ENCODE measurements at places on chromosomes 3 and 15.

DNA sequence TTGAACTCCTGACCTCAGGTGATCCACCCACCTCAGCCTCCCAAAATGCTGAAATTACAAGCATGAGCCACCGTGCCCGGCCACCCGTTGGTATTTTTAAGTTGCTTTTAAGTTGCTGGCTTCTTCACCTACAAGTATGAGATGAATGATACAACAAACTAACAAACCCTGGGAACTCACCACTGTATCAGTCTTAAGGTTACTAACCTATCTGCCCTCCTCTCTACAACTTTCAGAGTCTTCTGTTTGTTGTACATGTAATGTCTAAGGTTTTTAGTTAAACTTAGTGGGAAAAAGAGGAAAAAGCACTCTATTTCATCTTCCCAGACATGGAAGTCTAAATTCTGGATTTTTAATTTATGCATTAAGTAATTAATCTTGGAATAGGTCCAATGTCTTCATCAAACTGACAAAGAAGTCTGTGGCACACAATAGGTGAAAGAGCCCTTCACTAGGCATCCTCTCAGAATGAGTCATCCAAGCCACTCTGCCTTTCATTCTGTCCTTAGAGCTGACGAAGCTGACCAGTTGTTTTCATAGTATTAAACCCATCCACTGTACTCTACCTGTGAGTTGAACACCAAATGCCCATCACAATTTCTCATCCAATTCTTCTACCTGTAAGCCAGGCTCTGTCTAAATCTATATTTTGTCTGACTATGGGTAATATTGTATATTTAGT, 936.1 kb downstream of the TUSC7 start:
- DNase-seq = no peak

- DNase-seq = no peak
Observed at GRCh38 chr3:33278163-33278562, 921 bp downstream of the FBXL2 start.

GRCh38 chr3:191721990-191722389, 261.0 kb downstream of the PYDC2 start:
- DNase-seq = no peak

GRCh38 chr3:120587332-120587975, 8.7 kb upstream of the NDUFB4 start:
- DNase-seq = no peak

DNA sequence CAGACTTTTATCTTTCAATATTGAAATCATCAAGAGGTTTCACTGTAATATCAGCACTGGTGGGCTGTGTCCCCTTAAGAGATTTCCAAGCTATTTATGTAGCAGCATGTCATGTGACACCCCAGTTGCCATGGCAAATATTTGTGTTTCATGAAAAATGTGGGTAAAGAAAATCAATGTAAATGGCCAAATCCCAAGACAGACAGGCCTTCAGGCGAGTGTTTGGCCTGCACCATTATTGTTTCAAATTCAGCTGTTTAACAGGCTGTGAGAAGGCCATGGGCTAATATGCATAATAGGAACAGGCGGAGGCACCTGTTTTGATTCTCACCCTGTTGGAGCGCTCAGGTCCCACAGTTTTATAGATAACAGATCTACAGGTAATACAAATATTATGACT, 104.2 kb downstream of the IQCH start:
- DNase-seq = no peak

DNA sequence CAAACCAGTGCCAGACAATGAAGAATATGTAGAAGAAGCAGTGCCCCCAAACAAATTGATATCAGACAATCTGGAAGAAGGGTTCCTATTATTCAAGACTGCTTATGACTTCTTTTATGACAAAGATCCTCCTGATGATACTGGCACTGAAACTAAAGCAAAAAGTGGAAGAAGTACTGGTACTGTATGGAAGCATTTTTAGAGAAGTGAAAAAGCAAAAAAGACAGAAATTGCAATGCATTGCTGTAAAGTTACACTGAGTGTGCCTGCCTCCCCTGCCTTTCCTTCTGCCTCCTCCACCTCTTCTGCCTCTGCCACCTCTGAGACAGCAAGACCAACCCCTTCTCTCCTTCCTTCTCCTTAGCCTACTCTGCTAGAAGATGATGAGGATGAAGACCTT, 167.6 kb downstream of the PLCL2 start:
- no peak for DNase-seq

DNA sequence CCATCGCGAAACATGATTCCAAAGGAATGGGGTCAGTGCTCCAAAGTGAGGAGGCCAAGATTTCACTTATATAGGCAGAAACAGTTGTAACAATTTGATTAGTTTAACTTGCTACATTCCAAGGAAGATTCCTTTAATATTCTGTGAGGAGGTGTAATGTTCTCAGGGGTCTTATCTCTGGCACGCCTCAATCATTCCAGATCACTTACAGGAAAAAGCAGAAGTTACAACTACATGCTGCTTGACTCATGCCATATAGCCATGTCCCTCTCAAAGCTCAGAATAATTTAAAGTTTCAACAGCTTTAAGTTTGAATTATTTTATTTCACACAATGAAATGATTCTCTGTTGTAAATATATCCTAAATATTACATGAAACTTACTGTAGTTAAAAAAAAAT, 3.5 kb upstream of the FYTTD1 start:
- no peak for DNase-seq

DNA sequence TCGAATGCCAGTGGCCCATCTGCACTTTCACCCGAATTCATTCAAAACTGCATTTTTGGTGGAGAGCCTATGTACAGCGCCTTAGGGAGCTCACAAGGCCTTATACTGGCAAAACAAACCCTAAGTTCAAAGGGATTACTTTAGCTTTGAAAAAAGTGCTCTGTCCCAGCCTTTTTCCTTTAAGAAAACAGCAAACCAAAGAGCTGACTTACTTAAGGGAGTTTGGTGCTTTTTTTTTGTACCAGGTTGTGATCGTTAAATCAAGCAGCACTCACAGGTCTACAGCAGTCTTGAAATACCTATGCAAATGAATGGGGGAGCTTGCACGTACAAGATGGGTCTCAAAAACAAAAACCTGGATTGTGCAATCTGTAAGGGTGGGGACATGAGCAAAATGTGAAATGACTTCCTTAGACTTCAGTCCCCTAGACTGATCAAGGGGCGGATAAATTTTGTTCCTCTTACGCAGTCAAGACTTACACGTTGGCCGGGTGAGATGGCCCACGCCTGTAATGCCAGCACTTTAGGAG, 11.6 kb upstream of the PIK3CB start:
- no peak for DNase-seq

DNA sequence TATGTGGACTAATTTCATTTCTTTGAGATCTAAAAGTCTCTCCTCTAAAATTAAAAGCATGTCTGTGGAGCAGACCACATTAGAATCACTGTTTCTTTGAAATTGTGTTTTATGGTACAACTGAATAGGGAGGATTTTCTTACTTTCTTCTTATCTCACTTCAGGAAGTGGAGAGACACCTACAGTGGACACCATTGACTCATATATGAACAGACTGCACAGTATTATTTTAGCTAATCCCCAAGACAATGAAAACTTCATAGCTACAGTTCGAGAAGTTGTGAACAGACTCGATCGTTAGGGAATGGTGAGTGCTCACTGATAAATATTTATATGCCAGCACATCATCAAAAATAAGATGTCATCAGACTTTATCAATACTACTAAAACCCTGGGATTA, 58.3 kb downstream of the HMG20A start:
- DNase-seq = no peak

DNA sequence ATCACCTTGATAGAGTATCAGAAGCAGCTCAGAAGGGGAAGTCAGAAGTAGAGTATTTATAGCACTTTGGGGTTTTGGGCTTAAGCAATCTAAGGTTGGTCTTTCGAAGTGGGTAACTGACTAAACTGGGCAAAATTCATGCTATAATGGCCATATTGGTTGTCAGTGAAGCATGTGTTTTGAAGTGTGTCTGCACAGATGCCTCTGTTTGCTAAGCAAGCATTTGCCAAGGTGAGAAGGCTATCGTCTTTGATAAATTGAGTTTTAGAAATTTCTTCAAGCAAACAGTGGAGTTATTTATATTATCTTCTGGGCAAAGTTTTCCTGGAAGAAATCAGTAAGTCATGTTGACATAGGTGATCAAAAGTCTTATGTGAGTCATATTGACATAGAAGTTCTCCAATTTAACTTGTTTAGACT, 412.8 kb upstream of the TGFBR2 start:
- no peak for DNase-seq

GRCh38 chr15:45648521-45649200, 13.8 kb downstream of the SQOR start:
- peak; percentile 44 for DNase-seq

Data from GM03348 (cell line).